Jurkat, Clone E6-1 (cell line): ENCODE measurements at places on chromosomes 6 and 20.

- DNase-seq, result no peak
Measured at GRCh38 chr6:143061597-143062385, 1.1 kb downstream of the AIG1 start.

DNA sequence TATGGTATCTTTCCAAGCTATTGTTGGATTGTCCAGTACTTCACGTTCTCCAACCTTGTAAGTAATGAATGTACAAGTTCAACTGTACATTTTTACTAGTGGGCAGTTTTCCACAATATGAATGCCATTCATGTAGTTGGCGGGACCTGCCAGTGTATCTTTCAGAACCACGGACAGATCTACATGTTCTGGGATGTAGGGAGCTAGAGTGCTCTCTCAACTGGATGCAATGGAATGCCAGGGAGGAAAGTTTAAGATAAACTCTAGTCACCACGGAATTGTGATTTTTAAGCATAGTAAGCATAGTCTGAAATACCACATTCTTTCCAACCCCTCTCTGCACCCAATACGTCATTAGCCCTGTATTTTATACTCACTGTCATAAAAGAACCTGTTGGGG is 21.5 kb upstream of the HLA-C start:
- no peak for DNase-seq

DNA sequence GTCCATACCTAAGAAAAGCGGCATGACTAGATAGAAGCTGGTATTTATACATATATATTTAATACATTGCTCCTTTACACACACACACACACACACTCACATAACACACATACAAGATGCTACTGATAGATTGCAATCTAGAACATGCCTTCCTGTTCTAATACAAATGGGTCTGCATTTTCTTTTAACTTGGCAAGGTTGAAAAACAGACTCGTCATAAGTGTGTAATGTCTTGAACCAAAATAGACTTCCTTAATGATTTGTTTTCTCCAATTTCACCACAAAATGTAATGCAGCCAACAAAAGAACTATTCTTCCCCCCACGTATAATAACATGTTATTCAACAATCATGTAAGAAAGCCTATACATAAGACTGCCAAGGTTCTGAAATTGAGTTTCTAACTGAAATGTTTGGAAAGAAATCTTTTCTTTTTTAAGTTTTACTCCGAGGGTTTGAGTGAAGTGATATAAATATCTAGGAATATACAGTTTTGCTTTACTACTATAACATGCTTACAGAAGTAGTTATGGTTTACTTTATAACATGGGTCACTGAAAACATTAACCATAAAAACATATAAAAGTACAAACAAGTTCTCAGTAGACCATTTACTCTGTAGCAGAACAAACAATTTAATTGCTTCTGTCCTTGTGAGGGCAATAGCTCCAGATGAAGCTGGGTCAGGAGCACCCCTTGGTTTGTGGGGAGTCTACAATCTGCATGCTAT is 207.5 kb downstream of the FOXC1 start:
- DNase-seq, result no peak

DNA sequence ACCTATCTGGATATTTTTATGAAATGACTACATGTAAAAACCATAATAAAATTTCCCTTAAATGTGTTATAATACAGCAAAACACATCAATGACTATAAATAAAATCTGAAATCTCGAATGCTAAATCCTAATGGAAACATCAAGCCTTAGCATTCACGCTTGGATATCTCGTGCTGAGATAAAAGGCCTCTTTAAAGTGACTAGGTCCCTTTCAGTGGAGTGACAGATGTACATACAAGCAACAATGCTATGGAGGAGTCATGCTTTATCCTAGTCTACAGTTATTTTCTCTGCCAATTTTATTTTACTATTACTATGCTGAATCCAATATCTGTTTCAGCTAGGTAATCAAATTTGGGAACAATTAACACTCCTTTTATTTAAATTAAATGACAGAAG is 72.4 kb downstream of the MAP3K7 start:
- no peak for DNase-seq

DNA sequence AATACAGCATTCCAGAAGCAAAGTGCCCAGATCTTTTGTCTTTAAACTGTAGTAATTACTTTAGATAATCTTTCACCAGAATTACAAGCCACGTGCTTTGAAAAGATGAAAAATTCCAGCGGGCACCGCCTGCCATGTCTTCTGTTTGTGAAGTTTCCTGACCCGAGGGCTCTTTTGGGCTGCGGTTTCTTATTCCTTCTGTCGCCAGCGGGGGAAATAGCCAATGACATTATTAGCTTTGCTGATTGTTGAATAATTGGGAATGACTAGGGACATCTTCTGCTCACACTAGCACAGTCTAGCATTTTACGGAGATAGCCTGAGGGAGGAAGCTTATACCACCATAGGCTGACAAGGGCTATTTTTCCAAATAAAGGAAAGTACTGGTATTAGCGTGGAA is 124.7 kb downstream of the SAMD5 start:
- DNase-seq, result no peak

- no peak for DNase-seq
Measured at GRCh38 chr20:61316346-61316745, 64.3 kb downstream of the CDH4 start.

- no peak for DNase-seq
Measured at GRCh38 chr20:59466107-59466815, 138.1 kb upstream of the PHACTR3 start.

- no peak for DNase-seq
Measured at GRCh38 chr20:37188787-37189186, 9.4 kb upstream of the MROH8 start.

DNA sequence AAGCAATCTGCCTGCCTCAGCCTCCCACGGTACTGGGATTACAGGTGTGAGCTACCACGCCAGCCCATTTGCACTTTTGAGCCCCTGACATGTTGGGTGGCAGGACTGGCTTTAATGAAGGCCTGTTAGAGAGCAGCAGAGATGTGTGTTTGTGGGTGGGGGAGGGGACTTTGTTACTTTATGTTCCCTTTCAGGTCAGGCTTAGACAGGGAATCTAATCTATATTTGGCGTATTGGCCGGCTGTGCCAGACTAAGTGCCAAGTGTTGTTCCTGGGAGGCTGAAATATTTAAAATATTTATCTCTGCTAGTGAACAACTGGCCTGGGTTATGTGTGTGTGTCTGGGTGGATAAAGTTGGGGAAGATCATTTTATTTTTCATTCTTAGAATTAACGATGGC is 6.1 kb downstream of the GMPR start:
- DNase-seq, result no peak

- DNase-seq, result peak; percentile 90
Measured at GRCh38 chr20:34363062-34363464, at the start of gene ITCH. ITCH (plus strand) TSS chr20:34363273; CDS start chr20:34393812, 30,539 bp downstream.

GRCh38 chr20:54067606-54068174 is 2.7 kb downstream of the BCAS1 start:
- DNase-seq, result no peak

DNA sequence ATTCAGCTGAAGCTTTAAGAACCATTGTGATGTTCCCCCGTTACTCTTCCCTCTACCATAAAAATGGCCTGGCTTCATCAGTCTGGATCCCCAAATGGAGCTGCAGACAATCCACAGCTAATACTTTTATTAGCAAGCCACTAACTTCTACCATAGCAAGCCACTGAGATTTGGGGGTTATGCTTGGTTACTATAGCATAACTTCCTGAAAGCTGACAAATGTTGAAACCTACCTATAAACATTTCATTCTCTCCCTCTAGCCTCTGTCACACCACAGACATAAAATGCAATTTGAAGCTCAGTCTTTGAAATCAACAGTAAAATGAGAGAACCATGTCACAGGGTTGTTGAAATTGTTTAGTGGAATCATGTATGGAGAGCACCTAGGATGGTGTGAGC is 3.0 kb upstream of the HTR1E start:
- no peak for DNase-seq

DNA sequence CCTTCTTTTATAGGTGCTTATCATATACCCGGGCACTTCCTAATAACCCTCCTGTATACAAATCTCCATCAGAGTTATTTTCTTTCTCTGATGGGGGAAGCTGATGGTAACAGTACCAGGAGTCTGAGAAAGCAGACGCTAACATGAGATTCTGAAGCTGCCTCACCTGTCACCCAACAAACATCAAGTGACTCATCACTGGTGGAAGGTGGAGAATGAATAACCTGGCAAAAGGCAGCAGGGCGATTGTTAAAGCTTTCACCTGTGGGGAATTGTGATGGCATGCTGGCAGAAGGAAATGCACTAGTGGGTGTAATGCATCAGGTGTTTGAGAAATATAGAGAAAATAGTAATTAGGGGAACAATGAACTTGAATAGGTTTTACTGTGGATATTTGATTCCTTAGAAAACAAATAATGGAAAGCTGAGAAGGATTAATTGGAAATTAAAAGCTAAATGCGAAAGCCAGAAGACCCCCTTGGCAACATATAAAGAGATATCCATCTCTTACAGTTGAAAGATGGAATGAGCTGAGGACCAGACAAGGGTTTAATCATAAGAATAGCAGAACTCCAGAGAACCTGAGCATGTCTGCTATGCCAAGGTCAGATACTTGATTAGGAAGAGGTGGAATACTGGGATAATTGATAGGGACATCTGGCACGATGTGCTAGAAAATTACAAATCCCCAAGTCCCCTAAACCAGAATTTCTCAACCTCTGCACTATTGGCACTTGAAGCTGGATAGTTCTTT is 517.1 kb downstream of the PKHD1 start:
- DNase-seq, result no peak

DNA sequence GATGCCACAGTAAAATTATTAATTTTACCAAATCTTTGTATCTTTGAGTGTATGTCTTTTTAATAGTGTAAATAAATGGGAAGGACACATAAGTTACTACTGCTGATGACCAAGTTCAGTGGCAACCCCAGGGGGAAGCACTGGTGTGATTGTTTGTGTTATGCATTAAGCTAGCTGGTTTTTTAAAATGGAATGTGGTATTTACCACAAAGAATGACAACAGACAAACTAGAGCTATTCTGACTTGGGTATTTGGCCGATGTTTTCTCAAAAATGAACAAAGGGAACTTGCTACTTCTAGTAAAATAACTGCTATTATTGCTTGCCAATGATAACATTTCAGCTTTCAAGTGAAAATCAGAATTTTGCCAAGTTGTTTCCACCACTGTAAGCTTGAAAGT is 2.9 kb downstream of the FNDC1 start:
- no peak for DNase-seq

- peak; percentile 46 for DNase-seq
Measured at GRCh38 chr20:4613718-4614620, 107.7 kb upstream of the PRND start.

DNA sequence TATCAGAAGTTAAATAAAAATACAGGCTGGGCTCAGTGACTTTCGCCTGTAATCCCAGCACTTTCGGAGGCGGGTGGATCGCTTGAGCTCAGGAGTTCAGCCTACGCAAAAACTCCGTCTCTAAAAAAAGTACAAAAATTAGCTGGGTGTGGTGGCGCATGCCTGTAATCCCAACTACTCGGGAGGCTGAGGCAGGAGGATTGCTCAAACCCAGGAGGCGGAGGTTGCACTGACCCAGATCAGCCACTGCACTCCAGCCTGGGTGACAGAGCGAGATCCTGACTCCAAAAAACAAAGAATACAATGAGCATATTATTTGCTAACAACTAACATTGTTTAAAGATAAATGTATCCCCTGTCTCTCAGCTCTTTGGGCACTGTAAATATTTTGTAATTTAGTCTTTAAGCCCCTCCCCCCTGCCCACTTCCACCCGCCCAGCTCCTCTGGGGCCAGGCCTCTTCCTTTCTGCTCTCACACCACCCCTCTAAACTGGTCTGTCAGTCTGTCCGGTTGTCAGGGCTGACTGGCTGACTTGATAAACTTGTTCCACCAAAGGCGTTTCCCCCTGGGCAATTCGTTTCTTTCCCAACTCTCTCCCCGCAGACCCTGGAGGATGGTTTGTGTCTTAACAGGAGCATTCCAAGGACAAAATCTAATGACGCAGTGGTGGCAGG is 62.4 kb upstream of the QKI start:
- no peak for DNase-seq

DNA sequence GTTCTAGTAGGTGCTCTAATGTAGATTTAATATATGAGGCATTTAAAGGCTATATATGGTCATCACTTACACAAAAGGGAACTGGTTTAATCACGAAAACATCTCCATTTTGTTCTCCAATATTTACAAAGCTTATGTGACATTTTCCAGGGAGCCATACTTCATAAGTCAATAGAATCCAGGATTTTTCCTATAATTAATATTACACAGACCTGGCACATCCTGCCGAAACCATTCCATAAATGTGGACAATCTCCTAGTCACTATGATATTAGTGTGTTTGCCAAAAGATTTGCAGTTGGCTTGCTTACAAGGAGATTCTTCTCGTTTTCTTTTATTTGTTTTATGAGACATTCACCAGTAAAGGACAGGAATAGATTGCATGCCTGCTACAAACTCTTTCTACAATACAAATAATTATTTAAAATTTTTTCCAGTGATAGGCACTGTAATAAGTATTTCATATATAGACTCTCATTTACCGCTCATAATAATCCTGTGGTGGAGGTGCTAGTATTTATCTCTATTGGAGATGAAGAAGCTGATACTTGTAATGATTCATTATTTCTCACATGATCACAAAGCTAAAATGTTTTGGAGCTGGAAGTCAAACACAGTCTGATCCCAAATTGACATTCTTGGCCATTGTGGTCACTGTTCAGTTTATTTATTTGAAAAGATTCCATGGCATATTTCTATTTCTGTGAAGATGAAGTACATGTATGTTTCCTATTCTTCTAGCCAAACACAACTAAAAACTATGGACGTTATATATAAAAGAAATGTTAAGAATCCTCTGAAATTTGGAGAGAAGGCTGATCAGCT is 597.0 kb downstream of the HTR1B start:
- no peak for DNase-seq

- no peak for DNase-seq
Measured at GRCh38 chr6:102411796-102412195, 1018.3 kb downstream of the GRIK2 start.

DNA sequence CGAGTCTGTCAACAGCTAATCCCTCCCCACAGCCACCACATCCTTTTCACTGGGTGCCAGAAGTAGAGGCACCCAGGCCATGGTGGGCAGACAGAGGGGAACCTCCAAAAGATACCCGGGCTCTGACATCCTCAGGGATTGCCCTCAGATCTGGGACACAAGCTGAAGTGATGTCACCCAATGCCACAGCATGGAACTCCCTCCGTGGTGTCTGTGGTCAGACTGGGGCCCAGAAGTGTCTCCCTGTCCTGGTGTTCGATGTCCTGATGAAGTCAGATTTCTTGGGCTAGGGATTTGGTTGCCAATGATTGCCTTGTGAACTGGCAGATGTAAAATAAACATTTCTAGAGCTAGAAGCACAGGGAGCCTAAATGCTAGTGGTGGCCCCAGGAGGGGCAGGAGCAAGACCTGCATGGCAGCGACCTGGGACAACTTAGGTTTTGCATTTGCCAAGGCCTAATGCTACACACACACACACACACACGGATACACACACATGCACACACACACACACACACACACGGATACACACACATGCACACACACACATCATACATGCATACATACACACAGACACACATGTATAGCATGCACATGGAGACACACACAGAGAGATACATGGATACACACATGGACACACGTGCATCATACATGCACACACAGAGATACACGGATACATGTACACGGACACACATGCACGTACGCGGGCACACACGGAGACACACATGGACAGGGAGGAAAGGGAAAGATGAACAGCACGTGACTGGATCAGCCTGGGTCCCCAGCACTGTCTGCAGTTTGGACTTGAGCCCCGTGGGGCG is 221.0 kb downstream of the NFATC2 start:
- no peak for DNase-seq
